ENCODE measurements at places on chromosomes 5 and 9. TPM values are rescaled to one million over a fixed set of nuclear protein-coding genes. Genes with fewer than 3 reads are reported as not detected.

- no peak overlapping the region for H3K4me3 ChIP-seq
- H3K36me3 ChIP-seq: no peaks in the 10 kb centered on the region
- peak; percentile 17 for DNase-seq
- no peak overlapping the region for H3K27ac ChIP-seq
- peaks cover 4% of the 10 kb centered on the region for H3K4me1 ChIP-seq
Measured at GRCh38 chr5:147689426-147689825, 93.1 kb downstream of the JAKMIP2 start.

DNA sequence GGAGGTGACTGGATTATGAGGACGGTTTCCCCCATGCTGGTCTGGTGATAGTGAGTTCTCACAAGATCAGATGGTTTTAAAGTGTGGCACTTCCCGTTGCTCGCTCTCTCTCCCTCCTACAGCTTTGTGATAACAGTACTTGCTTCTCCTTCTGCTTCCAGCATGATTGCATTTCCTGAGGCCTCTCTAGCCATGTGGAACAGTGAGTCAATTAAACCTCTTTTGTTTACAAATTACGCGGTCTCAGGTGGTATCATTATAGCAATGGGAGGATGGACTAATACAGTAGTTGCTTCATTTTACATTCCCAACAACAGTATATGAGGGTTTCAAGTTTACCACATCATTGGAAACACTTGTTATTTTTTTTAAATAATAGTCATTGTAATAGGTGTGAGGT is 937.3 kb upstream of the ARRDC3 start:
- no peak overlapping the region for H3K4me3 ChIP-seq
- H3K4me1 ChIP-seq: no peaks in the 10 kb centered on the region
- no peaks in the 10 kb centered on the region for H3K36me3 ChIP-seq
- H3K27me3 ChIP-seq: no peaks in the 10 kb centered on the region
- no peak overlapping the region for H3K27ac ChIP-seq

GRCh38 chr9:94449486-94449885 is 105.4 kb upstream of the PCAT7 start:
- no peak overlapping the region for H3K27ac ChIP-seq
- H3K4me1 ChIP-seq: no peaks in the 10 kb centered on the region
- no peak for DNase-seq
- H3K36me3 ChIP-seq: peaks cover 15% of the 10 kb centered on the region

DNA sequence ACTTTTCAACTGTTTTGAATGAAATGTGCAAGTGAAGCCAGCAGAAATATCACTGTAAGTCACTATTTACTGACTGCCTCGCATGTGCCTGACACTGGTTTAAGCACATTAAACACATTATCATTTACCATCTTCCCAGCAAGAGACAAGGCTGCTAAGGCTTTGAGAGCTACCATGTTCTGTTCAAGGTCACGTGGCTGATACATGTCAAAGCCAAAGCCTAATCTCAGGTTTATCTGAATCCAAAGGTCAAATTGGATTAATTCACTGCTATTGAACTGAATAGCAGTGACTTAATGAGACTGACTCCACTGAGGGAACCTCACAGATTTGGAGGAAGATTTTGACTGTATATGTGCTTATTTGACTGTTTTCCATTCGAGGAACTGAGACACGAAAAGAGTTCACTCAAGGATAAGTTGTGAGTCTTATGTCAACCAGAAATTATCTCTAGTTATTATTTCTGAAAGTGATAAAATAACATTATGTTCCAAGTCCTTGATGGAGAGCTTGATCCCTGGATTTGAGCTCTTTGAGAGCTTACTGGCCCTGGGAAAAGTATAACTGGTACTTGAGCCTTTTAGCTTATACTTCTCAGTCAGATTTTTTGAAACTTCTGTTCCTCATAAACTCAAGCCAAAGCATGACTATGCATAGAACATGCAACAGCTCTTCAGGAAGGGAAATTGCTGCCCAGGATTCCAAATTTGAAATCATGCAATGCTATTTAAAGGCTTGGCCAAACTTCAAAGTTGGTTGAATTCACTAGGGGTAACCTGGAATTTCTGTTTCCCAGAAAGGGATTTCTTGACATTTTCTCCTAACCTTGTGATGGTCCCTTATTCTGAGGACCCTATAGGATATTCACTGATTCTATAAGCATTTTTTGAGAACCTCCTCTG is 23.4 kb upstream of the ARHGAP26 start:
- no peak overlapping the region for H3K4me3 ChIP-seq
- H3K27ac ChIP-seq: no peak overlapping the region
- H3K4me1 ChIP-seq: peaks cover 16% of the 10 kb centered on the region
- no peak for DNase-seq

DNA sequence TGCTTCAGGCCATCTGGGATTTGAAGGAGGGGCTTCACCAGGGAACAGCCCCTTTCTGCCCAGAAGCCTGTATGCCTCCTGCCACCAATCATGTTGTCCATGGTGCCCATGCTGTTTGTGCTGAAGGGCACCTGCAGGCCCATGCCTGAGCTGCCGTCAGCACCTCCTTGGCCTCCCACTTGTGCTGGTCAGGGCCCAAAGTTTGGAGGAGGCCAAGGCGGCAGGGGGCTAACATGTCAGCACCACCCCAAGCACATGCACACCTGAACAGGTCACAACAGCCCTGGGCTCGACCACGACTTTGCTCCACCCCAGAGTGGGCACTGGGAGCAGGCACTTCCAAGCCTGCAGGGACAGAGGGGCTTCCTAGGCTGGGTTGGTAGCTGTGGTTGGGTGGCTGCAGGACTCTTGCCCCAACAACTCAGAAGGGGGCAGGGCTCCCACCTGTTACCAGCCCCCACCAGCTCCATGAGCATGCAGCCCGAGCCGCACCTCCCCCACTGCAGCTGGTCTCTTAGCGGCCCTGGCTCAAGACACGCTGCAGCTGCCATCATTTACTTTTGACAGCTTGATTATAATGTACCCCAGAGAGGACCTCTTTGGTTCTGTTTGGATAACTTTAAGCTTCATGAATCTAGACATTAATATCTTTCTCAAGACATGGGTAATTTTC is 19.8 kb upstream of the NFIL3 start:
- no peak overlapping the region for H3K27ac ChIP-seq
- no peaks in the 10 kb centered on the region for H3K27me3 ChIP-seq
- no peak for DNase-seq
- no peaks in the 10 kb centered on the region for H3K4me1 ChIP-seq
- no peak overlapping the region for H3K4me3 ChIP-seq
- H3K36me3 ChIP-seq: no peaks in the 10 kb centered on the region

GRCh38 chr5:125874057-125874456 is 549.2 kb upstream of the GRAMD2B start:
- H3K4me1 ChIP-seq: no peaks in the 10 kb centered on the region
- H3K36me3 ChIP-seq: no peaks in the 10 kb centered on the region
- DNase-seq: no peak
- no peak overlapping the region for H3K4me3 ChIP-seq

GRCh38 chr5:93681432-93681831 is 60.0 kb downstream of the POU5F2 start:
- no peaks in the 10 kb centered on the region for H3K36me3 ChIP-seq
- H3K4me3 ChIP-seq: no peak overlapping the region
- H3K27me3 ChIP-seq: no peaks in the 10 kb centered on the region
- H3K4me1 ChIP-seq: peaks cover 14% of the 10 kb centered on the region
- no peak overlapping the region for H3K27ac ChIP-seq

DNA sequence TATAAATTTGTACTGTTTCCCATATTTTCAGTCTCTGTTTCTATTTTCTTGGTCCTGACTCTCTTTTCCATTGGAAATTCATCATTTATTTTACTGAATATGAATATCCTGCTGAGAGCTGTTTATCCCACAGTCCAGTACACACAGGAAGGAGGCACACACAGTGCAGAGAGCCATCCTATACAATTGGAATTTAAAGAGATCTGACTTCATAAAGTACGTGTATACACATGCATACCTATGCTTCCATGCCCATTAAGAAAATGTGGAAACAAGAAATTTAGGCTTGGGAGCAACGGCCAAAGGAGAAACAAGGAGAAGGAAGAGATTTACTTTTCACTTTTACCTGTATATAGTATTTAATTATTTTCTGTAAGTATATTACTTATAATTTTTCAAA is 99.2 kb downstream of the NFIB start:
- no peaks in the 10 kb centered on the region for H3K36me3 ChIP-seq
- no peak for DNase-seq
- H3K4me3 ChIP-seq: no peak overlapping the region

GRCh38 chr9:122217640-122218039 is 11.1 kb downstream of the LHX6 start:
- DNase-seq: no peak
- peaks cover 97% of the 10 kb centered on the region for H3K27me3 ChIP-seq
- H3K4me1 ChIP-seq: no peaks in the 10 kb centered on the region
- H3K4me3 ChIP-seq: no peak overlapping the region
- no peak overlapping the region for H3K27ac ChIP-seq
- no peaks in the 10 kb centered on the region for H3K36me3 ChIP-seq

DNA sequence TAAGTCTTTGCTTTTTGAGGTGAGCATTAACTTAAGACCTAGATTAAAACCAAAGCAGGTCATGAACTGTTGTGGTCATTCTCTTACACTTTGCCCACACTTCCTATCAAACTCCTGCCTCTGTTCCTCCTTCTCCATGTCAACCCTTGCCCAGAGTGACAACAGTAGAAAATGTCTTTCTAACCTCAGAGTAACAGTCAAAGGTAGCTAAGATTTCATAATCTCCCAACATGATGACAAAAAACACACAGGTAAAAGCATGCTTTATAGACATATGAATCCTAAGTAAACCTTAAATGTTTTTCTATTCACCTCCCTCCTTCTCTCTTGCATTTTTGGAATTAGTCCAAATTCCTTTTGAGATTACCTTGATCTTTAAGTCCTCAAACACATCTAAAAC is 422.3 kb downstream of the SPATA31D1 start:
- no peak for DNase-seq
- no peaks in the 10 kb centered on the region for H3K4me1 ChIP-seq
- no peak overlapping the region for H3K27ac ChIP-seq
- H3K4me3 ChIP-seq: no peak overlapping the region

- peaks cover 25% of the 10 kb centered on the region for H3K4me1 ChIP-seq
- no peak overlapping the region for H3K4me3 ChIP-seq
- H3K36me3 ChIP-seq: no peaks in the 10 kb centered on the region
Measured at GRCh38 chr9:127972236-127972871, 8.4 kb downstream of the EEIG1 start.

GRCh38 chr5:177132136-177133095 is 1.2 kb upstream of the NSD1 start:
- H3K36me3 ChIP-seq: peaks cover 23% of the 10 kb centered on the region
- H3K4me1 ChIP-seq: peaks cover 30% of the 10 kb centered on the region
- DNase-seq: no peak

DNA sequence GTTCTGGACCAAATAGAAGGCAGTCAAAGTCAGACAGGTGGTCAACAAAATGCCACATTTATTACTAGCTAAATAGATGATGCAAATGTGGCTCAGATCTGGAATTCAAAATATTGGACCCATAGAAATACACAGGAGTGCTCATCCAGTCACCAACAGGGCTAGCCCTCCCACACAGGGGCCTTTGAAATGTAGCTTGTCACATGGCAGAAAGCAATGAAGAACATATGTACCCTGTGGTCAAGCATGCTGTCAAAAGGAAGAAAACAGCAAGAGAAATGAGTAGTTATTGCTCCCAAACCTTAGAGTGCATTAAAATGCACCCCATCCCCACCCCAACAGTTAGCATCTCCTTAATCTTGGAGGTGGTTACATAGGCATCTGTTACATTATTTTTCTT is 20.9 kb upstream of the CCDC112 start:
- no peak overlapping the region for H3K4me3 ChIP-seq
- no peaks in the 10 kb centered on the region for H3K36me3 ChIP-seq
- no peak for DNase-seq
- peaks cover 4% of the 10 kb centered on the region for H3K4me1 ChIP-seq
- no peaks in the 10 kb centered on the region for H3K27me3 ChIP-seq
- H3K27ac ChIP-seq: no peak overlapping the region

GRCh38 chr5:171418316-171418981 is 998 bp upstream of the FGF18 start:
- H3K36me3 ChIP-seq: peaks cover 6% of the 10 kb centered on the region
- no peak overlapping the region for H3K27ac ChIP-seq
- peaks cover 10% of the 10 kb centered on the region for H3K4me1 ChIP-seq
- H3K27me3 ChIP-seq: peaks cover 11% of the 10 kb centered on the region
- peak; percentile 66 for DNase-seq

DNA sequence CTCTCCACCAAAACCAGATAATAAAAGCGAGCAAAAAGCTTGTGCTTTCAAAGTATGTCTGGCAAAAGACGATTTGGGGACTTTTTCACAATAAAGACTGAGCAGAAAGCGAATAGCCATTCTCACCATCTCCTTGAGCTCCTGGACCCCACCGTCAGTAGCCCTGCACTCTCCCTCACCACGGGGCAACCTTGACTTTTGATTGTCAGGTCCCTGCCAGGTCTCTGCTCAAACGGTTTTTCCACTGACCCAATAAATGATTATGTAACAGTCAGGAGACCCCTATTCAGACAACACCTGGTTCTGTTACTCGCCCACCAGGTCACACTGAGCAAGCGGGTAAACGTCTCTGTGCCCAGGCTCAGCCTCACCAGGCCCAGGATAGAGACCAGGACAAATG is 131.3 kb downstream of the MVB12B start:
- H3K4me1 ChIP-seq: peaks cover 5% of the 10 kb centered on the region
- no peaks in the 10 kb centered on the region for H3K36me3 ChIP-seq
- H3K27ac ChIP-seq: no peak overlapping the region

GRCh38 chr5:145160679-145161078 is 674.5 kb downstream of the PRELID2 start:
- no peak overlapping the region for H3K4me3 ChIP-seq
- H3K27ac ChIP-seq: no peak overlapping the region
- no peaks in the 10 kb centered on the region for H3K4me1 ChIP-seq
- H3K27me3 ChIP-seq: no peaks in the 10 kb centered on the region
- no peaks in the 10 kb centered on the region for H3K36me3 ChIP-seq

DNA sequence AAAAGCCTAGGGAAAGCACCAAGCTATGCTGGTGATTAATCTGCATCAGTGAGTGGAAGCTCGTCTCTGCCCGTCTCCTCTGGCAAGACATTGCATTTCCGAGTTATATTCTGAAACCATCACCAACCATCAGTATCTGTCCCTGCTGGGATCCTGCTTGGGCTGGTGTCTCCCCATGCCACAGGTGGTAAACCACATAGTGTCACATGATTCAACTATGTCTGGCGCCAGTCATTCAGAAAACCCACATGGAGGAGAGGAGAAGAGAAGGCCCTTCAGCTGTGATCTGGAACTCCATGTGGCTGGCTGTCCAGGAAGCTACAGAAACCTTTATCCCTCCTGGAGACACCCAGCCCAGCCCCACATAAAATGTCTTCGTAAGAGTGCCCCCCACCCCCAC is 4.8 kb downstream of the IL9 start:
- peaks cover 8% of the 10 kb centered on the region for H3K4me1 ChIP-seq
- no peaks in the 10 kb centered on the region for H3K27me3 ChIP-seq
- no peak overlapping the region for H3K4me3 ChIP-seq
- DNase-seq: peak; percentile 2
- no peaks in the 10 kb centered on the region for H3K36me3 ChIP-seq

Gene ANKRD55
- total RNA-seq: not detected

Gene INSL4
- total RNA-seq: not detected

Gene ADAMTSL2
- 0.58 TPM for total RNA-seq

Gene PCDHGA11
- 5.3 TPM for total RNA-seq

Gene PCDHGA5
- total RNA-seq: 0.29 TPM

Gene OMD
- not detected for total RNA-seq

Gene C5orf52
- not detected for total RNA-seq

Gene CORO2A
- total RNA-seq: 11.1 TPM

Gene CARTPT
- not detected for total RNA-seq

Gene PCDHGA6
- total RNA-seq: 0.41 TPM

Gene SOX30
- total RNA-seq: 0.14 TPM

Measured in astrocyte (in vitro differentiated cells and primary cell).